ENCODE measurements at places on chromosomes 1 and 21.

- DNase-seq, result peak; percentile 93
Observed at GRCh38 chr1:33349778-33350610, 29.1 kb upstream of the A3GALT2 start.

DNA sequence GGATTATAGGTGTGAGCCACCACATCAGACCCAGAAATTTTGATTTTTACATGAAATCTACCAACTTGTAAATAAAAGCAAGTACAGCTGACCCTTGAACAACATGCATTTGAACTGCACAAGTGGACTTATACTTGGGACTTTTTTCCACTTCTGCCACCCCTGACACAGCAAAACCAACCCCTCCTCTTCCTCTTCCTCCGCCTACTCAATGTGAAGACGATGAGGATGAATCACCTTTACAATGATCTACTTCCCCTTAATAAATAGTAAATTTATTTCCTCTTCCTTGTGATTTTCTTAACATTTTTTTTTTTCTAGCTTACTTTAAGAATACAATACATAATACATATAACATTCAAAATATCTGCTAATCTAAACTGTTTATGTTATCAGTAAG, 17.5 kb upstream of the YRDC start:
- DNase-seq, result no peak

DNA sequence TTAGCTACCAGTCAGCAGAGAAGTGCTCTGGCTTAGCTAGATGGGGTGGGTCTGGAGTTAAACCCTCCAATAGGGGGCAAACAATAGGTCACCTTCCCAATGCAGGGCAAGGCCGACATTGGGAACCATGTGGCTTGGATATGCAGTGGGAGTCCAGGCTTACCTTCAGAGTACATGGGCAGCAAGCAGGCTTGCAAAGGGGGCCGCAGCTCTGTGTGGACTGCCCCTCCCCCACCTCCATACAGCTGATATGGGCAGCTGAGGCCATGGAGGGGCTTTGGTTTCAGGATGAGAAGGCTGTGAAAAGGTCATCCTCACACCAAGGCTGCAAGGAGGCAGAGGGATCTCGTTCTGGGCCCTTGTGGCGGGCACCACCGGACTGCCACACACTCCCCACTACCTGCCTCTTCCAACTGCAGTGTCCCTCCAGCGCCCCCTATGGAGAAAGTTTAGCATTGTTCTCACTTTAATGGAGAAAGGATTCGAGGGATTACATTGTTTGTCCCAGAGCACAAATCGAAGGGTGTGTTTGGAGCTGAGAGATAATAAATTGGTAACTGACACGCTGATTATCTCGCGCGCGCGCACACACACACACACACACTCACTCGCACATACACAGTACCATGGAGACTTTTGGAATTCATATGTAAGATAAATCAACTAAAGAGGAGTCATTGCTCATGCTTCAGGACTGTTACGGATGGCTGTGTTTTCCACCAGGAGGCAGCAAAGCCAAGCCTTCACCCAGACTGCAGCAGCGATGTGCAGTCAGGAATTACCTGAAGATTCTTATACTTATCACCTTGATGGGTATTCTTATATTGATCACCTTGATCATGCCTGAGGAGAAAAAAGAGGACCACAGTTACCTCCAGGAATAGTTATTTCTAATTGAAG, 7.0 kb upstream of the SMCP start:
- peak; percentile 15 for DNase-seq

DNA sequence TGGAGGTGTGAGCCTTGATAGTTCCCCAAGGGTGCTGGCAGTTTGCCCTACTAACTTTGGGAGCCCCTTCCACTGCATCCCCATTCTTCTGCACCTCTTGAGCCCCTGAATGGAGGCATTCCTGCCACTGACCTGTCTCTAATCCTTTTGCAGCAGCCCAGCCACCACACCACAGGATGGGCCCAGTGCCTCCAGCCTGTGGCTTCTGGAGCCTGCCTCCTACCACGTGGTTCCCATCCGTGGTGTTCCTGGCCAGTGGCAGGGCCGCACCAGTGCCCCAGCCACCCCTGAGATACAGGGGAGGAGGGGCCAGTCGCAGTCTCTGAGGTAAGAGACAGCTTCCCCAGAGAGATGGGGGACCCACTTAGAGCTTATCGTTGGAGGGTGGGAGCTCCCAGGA, 14.4 kb downstream of the INAVA start:
- DNase-seq, result no peak

GRCh38 chr1:108511764-108512163, 48.1 kb upstream of the EEIG2 start:
- no peak for DNase-seq

GRCh38 chr1:244226435-244226834, 175.4 kb downstream of the ZBTB18 start:
- no peak for DNase-seq

DNA sequence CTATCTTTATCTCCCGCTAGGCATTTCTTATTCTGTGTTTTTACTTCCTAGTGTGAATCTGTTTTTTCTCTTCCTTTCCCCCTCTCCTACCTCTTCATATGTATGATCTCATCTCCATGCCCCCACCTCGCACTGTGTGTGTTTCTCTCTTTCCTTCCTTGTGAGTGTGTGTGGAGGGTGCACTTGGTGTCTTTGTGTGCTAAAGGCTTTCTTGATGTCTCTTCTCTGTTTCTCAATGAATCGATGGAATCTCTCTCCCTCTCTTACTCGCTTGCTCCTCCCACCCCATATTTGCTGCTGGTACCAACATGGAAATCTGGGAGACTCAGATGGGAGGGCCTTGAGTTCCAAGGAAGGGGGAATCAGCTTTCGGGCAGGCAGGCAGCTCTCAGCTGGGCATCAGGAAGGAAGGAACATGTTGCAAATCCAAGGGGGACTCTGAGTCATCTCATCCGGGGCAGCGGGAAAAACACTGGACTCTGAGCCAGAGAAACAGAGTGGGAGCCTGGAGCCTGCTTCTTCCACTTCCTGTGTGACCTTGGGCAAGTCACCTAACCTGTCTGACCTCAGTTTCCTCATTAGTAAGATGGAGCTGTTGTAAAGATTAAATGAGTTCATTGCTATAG, 147.5 kb downstream of the PTPRU start:
- peak; percentile 49 for DNase-seq

DNA sequence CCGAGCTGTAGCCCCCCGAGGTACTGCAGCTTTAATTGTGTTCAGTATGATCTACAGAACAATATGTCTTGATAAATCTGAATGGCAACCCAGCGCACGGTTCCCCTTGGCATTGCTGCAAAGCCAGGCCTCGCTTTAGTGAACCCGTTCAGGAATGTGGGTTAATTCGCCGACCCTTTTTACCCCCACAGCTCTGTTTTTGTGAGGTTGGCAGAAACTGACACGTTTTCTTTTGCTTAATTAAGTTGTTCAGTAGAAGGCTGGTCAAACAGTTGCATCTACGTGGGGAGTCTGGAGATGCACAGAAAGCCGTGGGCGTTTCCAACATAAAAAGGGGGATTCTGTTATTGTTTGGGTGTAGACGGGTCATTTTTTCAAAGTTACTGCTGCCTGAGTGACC, 43.2 kb downstream of the OLIG1 start:
- no peak for DNase-seq

GRCh38 chr1:55580845-55581332, 365.7 kb upstream of the USP24 start:
- DNase-seq, result peak; percentile 64
